ENCODE measurements at places on chromosomes 3 and 15. TPM values are rescaled to one million over a fixed set of nuclear protein-coding genes. Genes with fewer than 3 reads are reported as not detected.

Gene TCAIM
- 17.9 TPM for total RNA-seq

Gene NEK10
- total RNA-seq: 0.74 TPM

Gene CCDC39
- total RNA-seq: not detected

Gene SMC4
- 292 TPM for total RNA-seq

Gene RAD51
- total RNA-seq: 82.7 TPM
